Neural crest cell (in vitro differentiated cells): ENCODE measurements at places on chromosomes 2 and 18.

- DNase-seq, result no peak
Observed at GRCh38 chr2:46150445-46150955, 146.7 kb upstream of the EPAS1 start.

GRCh38 chr2:123453046-123453700 lies 571.9 kb upstream of the CNTNAP5 start:
- DNase-seq, result no peak

DNA sequence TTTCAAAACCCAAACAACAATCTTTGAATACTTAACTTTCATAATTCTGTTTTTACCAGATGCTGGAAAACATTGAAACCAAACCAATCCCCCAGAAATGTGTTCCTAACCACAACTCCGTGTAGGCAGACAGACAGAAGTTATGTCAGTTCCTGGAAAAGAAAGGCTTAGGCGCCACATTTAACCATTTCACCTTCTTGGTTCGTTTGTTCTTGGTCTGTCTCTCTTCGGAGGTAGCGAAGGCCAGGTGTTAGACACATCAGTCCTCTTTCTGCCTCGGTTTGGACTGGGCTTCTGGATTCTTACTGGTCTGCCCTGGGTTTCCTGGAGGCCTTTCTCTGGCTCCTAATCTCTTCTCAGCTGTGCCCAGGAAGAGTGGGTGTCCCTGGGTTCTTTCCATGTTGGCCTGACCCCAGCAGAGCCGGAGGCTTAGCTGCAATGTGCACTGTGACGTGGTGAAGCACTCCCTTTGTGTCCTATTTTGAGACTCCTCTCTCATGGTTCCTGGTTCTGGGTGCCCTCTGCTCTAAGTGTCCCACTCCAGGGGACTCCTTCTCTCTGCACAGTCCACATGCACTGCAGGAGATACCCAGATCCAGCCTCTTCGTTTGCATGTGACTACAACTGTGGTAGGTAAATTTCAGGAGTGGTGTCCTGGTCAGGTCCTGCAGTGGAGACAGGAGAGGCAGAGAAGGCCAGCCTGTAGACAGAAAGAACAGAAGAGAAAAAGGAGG lies 23.1 kb upstream of the RAB31 start:
- DNase-seq, result no peak

DNA sequence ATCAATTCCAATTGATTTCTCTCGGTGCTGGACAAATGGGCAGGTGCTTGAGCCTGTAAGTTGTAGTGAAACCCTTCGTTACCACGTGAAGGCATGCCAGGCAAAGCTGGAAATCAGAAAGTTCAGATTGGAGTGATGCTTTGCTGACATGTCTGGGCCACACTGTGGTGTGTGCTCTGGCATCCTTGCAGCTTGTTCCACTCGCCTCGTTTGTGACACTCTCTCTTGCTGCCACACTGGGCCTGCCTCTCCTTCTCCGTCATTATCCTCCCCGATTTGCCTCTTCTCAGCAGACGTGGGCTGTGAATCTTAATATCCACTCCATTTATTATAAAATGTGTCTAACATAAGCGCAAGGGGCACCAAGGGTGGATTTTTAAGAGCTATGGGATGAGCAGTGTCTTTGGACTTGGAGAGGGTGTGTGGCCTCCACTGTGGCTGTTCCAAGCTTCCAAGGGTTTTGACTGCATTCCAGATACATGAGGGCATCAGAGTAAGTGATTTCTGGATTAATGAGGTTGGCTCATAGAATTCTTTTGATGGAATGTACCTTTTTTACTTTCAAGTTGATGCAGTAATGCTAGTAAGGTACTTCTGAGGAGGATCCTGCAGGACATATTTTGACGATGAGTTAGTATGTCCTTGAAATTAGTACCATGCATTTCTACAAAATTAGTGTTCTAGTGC lies 238.8 kb downstream of the TPGS2 start:
- no peak for DNase-seq

DNA sequence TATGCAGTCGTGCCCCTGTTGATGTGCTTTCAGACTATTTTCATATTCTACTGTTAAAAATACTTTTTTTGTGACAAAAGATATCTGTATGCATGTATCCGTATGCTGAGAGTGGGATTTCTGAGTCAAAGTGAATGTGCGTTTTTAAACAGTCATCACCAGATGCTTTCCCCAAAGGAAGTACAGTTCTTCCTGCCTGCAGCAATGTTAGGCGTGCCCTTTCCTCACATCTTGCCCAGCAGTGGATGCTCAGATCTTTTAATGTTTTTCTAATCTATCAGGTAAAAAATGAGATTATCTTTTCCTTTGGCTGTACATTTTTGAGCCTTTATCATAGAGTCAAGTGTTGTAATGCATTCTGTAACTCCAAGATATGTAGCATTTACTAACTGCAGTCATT lies 111.7 kb downstream of the PTPRM start:
- DNase-seq, result no peak

DNA sequence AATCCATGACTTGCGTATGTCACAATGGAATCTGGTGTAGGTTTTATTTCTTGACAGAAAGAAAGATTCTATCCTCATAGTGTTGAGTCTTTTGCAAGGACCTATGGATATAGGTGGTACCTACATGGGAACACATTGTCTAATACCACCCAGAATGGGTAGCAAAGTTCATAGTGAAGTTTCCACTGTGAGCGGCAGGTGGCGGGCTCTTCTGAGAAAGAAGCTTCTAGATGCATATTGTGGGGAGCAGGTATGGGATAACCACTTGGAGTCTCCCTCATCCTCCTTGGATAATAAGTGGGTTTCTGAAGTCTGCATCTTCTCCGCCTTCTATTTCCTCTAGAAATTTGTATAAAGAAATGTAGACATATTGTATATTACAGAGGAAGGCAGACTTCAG lies 44.9 kb downstream of the LINC00305 start:
- DNase-seq, result no peak

- no peak for DNase-seq
Observed at GRCh38 chr2:197130318-197130717, 180.3 kb downstream of the ANKRD44 start.

DNA sequence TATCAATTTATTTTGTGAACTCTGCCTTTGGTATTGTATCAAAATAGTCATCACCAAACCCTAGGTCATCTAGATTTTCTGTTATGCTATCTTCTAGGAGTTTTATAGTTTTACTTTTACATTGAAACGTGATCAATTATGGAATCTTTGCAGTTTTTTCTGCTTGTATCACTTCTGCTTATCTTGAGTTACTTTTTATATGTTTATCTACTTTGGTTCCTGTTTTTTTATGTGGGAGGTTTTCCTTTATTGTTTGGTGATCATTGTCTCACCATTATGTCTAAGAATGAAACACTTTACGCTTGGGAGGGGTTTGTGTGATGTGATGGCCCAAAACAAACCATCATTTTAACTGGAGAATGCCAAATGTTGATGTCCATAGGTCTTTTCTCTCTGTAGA lies 261.2 kb downstream of the SPAG16 start:
- DNase-seq, result no peak

GRCh38 chr2:201523506-201523905 lies 72.0 kb downstream of the STRADB start:
- no peak for DNase-seq

GRCh38 chr18:36153203-36153602 lies 23.5 kb downstream of the ELP2 start:
- no peak for DNase-seq

GRCh38 chr2:150640039-150640438 lies 152.6 kb upstream of the RND3 start:
- DNase-seq, result no peak

- DNase-seq, result no peak
Observed at GRCh38 chr2:20645301-20645701, 5.6 kb downstream of the HS1BP3 start.

DNA sequence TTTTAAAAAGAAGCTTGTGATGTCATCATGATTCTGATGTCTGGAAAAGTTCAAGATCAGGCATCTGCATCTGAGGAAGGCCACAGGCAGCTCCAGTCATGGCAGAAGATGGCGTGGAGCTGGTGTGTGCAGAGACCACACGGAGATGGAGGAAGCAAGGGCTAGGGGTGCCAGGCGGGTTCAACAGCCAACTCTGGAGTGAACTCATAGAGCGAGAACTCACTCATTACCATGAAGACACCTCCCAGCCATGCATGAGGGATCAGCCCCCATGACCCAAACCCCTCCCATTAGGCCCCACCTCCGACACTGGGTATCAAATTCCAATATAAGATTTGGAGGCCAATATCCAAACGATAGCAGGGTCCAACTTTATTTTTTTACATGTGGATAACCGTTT lies 61.6 kb downstream of the KCNG2 start:
- DNase-seq, result no peak

- DNase-seq, result no peak
Observed at GRCh38 chr18:32470460-32470713, 295 bp downstream of the GAREM1 start.

DNA sequence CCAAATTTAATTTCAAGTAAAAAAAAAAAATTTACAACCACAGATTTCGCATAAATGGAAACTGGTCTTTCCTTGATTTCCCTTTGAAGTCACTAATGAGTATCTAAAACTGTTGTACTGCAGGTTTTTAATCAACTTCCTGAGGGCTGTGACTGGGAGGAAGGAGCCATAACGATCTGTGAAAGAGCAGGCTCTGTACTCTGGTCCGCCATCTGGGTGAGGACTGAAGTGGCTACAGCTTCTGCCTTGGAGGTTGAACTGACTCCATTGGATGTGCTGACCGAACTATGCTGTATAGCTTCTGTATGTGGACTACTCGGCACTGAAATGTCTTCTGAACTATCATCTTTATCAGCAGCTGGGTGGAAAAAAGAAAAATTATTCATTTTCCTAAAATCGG lies 69.3 kb upstream of the CHN1 start:
- DNase-seq, result no peak

- no peak for DNase-seq
Observed at GRCh38 chr2:47725808-47726207, 57.1 kb upstream of the MSH6 start.

GRCh38 chr2:72993933-72994280 lies 76.6 kb downstream of the EMX1 start:
- no peak for DNase-seq

DNA sequence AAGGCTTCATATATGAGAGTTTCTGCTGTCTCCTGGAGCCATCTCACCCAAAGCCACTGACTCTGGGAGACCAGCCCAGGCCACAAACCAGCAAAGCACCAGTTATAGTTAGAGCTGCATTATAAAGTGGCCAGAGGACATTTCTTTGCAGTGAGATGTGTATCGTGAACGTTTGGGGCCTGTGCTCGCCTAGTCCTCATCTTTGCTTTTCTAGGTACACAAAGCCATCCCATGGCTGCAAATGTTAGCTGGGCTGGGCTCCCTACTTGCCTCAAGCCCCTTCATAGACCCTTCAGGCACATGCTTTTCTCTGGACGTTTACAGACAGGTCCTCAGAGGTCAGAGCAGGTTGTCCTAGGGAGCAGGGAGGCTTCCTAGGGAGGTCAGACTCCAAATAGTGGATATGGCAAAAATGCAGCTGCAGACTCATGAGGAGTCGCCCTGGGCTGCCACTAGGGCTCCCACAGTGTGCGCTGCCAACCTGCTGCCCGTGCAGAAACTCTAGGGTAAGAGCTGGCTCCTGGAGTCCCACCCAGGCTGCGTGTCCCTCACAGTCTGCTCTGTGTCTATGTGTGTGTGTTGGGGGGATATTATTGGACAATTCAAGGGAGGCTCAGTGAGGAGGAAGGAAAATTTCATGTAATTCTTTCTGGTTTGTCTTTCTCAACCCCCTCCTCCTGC lies 141.0 kb downstream of the RPIA start:
- no peak for DNase-seq
